Stimulated activated CD4-positive, alpha-beta T cell treated with anti-CD3 and anti-CD28 coated beads, Interleukin-15, amount 100 ng/mL, for 1 hour (primary cell): ENCODE measurements at places on chromosomes 7 and 10.

DNA sequence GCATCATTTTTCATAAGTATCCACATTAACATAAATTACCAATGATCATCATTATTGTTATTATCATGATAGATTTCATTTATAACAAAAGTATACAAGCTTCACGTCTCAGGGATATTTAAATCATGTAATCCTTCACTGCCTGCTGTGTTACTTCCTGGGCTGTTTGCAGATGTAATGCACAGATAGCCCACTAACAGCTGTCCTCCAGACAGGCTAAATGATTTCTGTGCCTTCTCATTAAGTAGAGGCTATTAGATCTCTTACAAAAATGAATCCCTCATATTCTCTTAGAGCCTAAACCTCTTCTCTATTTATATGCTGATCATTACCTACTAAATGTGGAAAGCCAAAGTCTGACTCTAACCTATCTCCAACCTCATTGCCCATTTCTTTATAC, 9.3 kb downstream of the PCLO start:
- no peak for DNase-seq

- DNase-seq = no peak
Measured at GRCh38 chr7:110130669-110131068, 960.3 kb upstream of the LRRN3 start.

- DNase-seq = no peak
Measured at GRCh38 chr10:34206935-34207268, 608.2 kb downstream of the PARD3 start.

GRCh38 chr10:59057345-59057744, 119.1 kb upstream of the PHYHIPL start:
- DNase-seq = no peak

GRCh38 chr10:42583828-42584227, 54.5 kb downstream of the ZNF33B start:
- DNase-seq = no peak

- DNase-seq = no peak
Measured at GRCh38 chr7:101871351-101871750, 53.9 kb downstream of the CUX1 start.

GRCh38 chr10:34113504-34114225, 701.4 kb downstream of the PARD3 start:
- no peak for DNase-seq

GRCh38 chr7:140042386-140042670, 20.4 kb downstream of the PARP12 start:
- no peak for DNase-seq

DNA sequence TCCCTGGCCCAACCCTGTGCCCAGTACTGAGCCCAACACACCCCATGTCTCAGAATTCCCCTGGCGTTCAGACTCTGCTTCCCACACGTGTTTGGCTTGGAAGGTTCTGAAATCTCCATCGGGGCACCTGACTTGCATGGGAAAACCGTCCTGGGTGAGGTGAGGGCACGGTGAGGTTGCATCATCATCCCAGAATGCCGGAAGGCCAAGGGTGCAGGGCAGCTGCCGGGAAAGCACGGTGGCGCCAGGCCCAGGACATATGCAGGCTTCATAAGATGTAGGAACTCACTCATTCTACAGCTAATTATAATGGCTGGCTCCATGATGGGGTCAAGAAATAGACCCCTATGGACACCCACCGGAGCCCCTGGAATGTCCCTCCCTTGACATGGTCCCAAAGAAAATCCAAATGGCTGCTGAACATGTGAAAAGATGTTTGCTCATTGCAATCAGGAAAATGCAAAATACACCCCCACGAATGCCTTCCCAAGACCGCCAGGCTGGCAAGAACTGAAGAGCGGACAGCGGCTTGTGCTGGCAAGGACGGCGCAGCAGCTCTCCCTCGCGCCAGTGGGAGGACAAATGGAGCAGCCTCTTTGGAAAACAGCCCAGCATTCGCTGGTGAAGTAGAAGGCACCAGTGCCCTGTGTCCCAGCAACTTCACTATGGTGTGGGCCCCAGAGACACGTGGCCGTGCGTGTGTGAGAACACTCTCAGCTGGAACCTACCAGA, 2.3 kb downstream of the KNDC1 start:
- no peak for DNase-seq

- DNase-seq = no peak
Measured at GRCh38 chr7:82559193-82559805, 115.7 kb upstream of the CACNA2D1 start.

GRCh38 chr10:124151466-124152095, 58.2 kb upstream of the CHST15 start:
- DNase-seq = no peak

GRCh38 chr7:29563590-29564495, at the start of gene PRR15:
Gene PRR15 (plus strand): TSS chr7:29563835. CDS start chr7:29566330, 2,495 bp downstream.
- no peak for DNase-seq

GRCh38 chr10:17387861-17388503, 66.4 kb downstream of the ST8SIA6 start:
- DNase-seq = no peak

DNA sequence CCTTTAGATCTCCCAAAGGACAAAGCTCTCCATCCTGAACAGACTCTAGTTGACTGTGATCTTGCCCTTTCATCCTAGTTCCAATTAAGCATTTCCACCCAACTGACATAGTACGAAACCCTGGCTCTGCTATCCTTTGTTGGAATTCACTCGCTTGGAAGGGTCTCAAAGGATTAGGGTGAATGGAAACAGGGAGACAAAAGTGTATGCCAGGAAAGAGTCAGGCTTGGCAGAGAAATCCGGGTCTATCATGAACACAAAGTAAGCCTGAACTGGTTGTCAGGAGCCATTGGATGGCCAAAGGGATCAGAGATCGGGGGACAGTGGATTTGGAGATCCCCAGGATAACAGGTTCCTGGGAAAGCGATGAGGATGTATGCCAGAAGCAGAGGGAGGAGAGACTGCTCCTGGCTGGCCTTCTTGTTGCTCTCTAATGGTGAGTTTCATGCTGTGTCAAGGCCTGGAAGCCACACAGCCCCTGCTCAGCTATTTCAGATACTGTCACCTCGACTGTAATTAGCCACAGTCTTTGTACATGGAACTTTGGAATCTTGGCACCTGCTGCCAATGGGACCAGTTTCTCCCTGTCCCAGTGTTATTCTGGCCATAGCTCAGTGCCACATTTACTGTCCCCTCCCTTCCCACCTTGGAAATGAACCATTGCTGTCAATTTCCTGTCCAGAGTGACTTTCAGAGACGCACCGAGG, 1168.7 kb upstream of the AUTS2 start:
- no peak for DNase-seq

GRCh38 chr7:150715738-150716137, 675 bp upstream of the GIMAP1 start:
- DNase-seq = no peak

DNA sequence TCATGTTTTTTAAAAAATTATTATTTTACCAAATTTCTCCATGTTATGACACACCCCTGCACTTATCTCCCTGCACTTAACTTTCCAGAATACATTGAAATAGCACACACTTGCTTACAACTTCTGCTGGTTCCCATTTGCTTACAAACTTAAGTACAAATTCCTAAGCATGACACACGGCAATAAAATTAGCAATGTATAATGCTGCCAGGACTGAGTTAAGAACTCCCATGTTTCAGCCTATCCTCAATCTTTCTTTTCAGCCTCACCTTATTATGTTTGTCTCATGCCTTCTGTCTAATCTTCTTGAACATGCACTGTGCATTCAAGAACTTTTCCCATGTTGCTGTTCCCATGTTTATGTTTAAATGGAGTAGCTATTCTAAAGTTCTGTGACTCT, 40.8 kb downstream of the PRPS1L1 start:
- DNase-seq = no peak

DNA sequence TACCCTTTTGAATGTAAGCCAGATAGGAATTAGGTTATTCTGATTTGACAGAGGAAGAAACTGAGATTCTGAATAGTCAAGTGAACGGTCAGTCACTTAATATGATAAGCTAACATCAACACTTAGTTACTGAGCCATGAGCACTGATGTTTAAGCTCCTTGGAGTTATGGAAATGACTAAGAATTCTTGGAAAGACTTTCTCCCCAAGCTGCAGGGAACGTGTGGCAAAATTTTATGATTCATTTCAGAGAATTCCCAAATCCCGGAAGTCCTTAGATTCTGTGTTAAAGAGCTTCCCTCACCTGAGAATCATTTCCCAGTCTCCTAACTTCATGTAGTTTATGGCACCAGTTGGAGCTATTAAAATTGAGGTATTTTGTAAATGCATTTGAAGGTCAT, 330.9 kb downstream of the XPNPEP1 start:
- no peak for DNase-seq

GRCh38 chr10:108363576-108363975, 1199.1 kb upstream of the SORCS1 start:
- no peak for DNase-seq

GRCh38 chr10:9895981-9896380, 1121.7 kb upstream of the CELF2 start:
- DNase-seq = no peak

DNA sequence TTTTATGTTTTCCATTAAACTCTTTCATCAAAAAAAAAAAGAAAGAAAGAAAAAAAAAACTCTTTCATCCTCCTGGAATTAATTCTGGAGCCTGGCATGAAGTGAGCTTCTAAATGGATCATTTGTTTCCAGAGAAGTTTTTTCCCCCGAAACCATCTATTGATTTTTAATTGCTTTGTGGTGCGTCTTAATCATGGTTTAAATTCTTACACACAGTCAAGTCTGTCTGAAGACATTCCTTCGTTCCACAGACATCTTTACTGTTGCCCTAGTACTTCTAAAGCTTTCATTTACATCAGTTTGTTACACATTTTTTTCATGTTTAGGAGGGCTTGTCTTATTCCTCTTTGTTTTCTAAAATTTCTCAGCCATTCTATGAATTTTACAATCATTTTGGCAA, 493.4 kb upstream of the FOXK1 start:
- DNase-seq = no peak

DNA sequence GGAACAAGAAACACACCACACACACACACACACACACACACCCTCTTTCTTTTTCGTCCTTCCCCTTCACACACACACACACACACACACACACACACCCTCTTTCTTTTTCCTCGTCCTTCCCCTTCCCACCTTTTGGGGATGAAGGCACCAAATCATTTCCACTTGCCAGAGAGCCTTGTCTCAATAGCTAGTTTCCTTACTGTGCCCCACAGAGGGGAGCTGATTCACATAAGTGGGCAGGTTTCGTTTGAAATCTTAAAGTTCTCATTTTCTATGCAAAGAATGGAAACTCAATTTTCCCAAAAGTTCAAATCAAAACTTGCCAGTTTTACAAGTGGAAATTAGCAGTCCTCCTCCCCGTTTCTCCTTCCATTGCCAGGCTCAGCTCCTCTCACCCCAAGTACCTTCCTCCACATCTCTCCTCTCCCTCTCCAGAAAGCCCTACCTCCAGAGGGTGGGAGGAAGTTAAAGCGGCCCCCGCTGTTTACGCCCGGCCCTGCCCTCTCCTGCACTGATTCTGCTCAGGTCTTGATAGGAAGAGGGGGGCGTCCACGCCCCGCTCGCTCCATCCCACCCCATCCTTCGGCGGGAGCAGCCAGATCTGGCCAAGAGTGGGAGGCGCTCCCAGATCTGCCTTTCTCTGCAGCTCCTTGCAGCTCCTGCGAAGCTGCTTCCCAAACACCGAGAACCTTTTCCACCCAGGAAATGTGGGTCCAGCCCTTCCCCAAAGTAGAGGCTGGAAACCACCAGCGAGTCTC, 1.3 kb downstream of the CTTNBP2 start:
- DNase-seq = no peak

DNA sequence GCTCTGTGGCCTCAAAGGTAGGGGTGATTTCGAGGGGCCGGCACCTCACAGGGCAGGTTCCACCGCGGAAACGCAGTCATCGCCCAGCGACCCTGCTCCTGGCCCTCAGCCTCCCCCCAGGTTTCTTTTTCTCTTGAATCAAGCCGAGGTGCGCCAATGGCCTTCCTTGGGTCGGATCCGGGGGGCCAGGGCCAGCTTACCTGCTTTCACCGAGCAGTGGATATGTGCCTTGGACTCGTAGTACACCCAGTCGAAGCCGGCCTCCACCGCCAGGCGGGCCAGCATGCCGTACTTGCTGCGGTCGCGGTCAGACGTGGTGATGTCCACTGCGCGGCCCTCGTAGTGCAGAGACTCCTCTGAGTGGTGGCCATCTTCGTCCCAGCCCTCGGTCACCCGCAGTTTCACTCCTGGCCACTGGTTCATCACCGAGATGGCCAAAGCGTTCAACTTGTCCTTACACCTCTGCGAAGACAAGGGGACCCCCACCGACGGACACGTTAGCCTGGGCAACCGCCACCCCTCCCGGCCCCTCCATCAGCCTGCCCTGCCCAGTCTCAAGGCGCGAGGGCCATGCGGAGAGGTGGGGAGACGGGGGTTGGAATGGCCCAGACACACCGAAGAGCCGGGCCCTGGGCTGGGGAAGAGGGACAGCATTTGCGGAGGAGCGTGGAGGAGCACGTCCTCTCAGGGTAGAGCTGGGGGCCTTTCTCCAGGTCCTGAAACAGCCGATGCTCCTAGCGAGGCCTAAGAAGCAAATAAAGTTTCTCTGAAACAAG, 6.0 kb downstream of the SHH start:
- no peak for DNase-seq

DNA sequence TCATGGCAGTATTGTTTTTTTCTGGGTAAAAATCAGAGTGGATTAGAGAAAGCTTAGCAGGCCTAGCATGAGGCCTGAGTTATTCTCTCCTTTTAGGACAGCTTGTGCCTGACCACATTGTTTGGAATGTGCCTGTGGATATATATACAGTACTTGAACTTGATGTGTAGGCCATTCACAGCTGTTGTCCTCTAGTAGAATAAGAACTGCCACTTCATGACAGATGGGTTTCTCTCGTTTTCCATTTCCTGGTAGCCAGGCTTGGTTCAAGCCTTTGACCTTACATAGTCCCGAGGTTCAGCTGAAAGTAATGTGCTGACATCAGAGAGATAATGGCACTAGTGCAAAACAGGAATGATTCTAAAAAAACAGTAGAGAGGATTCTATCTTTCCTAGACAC, 473.9 kb downstream of the AUTS2 start:
- no peak for DNase-seq

- no peak for DNase-seq
Measured at GRCh38 chr10:51604579-51604978, 94.8 kb downstream of the CSTF2T start.

DNA sequence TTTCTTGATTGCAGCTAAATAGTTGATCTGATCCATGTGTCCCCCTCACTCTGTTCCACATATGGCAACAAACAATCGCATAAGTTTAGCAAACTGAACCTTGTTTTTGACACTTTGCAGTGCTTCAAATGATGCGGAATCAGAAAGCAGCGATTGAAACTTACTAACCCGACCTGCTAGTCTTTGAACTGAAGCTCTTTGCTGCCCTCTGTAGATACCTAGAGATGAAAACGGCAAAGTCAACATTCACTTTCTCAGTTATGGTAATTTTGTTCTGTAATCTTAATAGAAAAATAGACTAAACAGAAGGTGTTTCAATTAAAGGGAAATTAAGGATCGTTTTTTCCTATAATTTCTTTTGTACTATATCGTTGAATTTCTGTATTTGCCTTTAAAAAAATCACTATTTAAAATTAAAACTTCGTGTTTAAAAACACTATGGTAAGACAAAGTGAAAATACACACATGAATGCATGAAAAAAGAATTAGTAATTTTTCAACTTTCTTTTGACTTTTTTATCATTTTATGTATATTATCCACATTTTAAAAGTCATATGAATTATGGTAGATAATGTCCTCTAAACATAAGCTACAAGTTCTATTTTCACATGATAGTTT, 276.5 kb downstream of the MAGI2 start:
- DNase-seq = no peak

- DNase-seq = no peak
Measured at GRCh38 chr10:16843252-16843870, 26.1 kb upstream of the RSU1 start.
